ENCODE measurements at places on chromosomes 3 and 15.
A peak's percentile ranks its signal among the peaks of the same experiment; 100 is the strongest.

DNA sequence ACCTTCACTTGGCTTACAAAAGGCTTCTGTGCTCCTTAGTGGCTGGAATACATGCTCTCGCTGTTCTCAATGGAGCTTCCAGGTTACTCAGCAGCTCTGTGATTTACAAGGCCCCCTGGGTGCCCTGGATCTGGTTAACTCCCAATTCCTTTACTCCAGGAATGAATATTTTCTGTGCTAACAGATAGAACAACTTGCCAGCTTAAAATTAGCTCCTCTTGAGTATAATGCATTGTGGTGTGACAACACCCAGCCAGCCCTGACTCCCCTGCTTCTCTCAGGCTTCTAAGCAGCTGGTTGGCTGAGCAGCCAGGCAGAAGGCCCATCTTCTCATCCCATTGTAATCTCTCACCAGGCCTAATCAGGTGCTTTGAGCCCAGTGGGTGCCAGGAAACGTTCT is 246.4 kb downstream of the ALCAM start:
- DNase-seq: no peak

DNA sequence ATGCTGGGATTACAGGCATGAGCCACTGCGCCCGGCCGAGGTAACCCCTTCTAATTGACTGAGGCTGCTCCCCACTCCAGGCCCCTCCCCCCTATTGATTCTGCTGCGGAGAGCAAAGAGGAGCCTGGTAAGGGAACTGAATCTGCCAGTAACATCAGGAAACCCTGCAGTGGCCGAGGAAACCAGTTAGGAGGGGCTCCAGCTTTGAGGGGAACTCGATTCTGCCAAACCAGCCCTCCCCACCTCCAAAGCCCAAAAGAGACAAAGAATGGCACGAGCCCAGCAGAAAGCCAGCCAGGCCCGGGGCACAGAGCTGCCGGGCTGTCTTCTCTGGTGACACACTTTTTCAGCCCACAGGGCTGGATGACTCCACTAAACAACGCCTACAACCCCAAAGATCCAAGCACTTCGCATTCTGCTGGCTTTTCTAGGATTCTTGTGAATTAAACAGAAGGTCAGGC is 15.0 kb upstream of the ACAD9 start:
- no peak for DNase-seq

- no peak for DNase-seq
Observed at GRCh38 chr15:67175643-67176071, 78.8 kb downstream of the AAGAB start.

DNA sequence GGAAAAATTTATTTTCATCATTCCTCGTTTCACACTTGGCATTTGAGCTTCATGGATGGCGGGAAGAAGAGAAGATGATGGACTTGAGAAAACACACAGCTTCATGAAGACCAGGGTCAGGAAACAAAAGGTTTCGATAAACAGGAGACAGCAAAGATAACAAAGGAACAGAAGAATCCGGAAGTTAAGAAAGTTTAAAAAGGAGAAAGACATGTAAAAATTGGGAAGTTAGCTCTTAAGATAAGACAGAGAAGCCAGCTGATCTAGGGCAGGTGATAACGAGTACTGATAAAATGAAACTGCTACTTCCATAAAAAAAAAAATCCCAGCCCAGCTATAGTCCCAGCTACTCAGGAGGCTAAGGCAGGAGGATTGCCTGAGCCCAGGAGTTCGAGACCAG is 23.9 kb downstream of the IL5RA start:
- no peak for DNase-seq

- DNase-seq: no peak
Observed at GRCh38 chr3:151726016-151726415, 7.7 kb upstream of the AADACL2 start.

- DNase-seq: no peak
Observed at GRCh38 chr3:101796077-101796680, 17.2 kb downstream of the NXPE3 start.

- DNase-seq: no peak
Observed at GRCh38 chr15:31297575-31298456, 28.8 kb upstream of the KLF13 start.

- DNase-seq: no peak
Observed at GRCh38 chr3:57952208-57952631, 56.0 kb upstream of the FLNB start.

GRCh38 chr15:65862682-65863081 is 6.6 kb upstream of the RAB11A start:
- no peak for DNase-seq

DNA sequence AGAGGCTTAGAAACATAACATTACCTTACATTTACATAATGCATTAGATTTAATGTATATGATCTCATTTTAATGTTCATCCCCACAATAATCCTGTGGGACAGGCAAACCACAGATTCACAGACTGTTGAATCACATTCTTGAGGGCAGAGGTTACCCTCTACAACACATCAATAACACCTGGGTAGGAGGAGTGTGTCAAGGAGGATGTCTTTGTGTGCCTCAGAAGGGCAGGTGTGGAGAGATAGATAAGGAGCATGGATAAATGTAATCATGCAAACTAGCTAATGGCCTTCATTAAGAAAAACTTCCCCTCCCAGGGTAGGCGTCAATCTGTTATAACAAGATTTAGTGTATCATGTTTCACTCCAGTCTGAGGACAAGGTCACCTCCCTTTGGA is 12.9 kb upstream of the MB21D2 start:
- no peak for DNase-seq

DNA sequence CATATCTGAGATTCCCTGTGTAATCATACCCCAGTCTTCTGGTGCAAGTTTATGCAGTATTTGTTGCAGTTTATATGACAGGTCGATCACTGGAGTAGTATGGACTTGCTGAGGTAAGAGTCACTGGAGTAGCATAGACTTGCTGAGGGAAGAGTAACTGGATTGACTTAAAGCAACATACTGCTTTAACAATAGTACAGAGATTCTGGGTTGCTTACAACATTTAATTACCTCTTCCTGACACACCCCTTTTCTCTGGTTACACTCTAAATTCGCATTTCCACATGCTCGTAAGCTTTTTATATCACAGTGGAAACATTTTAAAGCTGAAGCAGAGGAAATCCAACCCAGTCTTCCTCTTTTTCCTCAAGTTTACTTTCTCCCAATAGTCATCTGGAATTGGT is 11.8 kb downstream of the AAGAB start:
- DNase-seq: no peak

- DNase-seq: no peak
Observed at GRCh38 chr3:162743091-162743490, 1246.5 kb downstream of the OTOL1 start.

DNA sequence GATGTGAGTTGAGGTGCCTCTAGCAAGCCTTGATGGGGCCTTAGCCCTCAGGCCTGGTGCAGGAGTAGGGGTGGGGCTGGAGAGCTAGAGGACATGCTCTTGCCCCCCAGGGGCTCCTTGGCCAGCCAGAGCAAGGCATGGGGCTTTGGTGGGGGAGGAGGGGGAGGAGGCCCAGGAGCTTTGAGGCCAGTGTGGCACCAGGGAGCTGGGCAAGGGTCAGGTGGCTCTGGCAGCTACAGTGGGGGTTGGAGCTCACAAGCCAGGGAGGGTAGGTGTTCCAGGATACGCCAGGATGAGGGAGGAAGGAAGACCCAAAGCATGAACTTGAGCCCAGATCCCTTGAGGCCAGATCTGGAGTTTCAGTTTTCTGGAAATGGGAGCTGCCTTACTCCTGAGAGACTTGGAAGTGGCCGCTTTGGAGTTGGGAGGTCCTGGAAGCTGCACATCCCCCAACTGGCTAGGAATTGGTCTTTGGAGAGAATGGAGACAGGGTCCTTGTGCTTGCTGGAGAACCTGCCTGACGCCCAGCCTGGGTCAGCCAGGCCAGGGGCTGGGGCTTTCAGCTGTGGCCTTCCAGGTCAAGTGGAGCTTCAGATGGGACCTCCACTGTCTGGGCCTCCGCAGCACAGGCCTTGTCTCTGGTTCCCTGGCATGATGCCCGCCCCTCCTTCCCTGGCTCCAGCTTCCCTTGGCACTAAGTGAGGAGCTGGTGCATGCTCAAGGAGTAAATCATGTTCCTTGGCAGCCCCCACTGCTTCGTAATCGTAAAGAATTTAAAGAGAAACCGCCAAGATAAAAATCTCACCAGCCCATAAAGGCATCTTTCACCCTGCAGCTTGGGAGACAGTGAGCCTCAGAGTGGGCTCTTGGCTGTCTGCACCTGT is 8.7 kb downstream of the SEMA3F start:
- DNase-seq: no peak

DNA sequence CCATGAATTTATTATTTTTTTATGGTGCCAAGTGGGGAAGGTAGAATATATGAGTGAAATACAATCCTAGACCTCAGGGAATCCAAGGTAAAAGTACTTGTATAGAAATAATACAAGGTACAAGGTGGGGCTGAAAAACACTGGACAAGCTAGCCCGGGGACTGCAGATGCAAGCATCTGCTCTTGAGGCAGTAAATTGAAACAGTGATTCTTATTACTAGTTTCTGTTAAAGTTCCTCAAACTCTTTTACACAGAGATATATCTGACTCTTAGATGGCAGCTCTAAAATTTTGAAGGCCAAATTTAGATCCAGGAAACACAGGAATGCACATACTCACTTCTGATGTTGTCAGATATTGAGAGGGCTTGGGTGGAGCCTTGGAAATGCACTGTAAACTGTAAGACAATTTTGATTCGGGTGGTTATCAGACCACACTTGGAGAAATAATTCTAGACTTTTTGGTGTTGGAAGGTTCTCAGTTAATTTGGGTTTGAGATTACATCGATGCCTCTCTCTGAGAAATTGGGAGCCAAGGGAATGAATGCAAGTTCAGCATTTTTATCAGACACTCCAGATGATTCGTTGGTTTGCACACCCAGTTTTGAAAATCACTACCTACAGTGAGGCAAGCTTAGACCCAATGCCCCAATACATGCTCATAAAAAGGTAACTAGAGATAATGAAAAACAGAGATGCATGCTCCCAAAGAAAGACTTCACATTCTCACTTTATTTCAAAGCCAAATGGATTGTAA is 7.3 kb downstream of the TP63 start:
- no peak for DNase-seq

DNA sequence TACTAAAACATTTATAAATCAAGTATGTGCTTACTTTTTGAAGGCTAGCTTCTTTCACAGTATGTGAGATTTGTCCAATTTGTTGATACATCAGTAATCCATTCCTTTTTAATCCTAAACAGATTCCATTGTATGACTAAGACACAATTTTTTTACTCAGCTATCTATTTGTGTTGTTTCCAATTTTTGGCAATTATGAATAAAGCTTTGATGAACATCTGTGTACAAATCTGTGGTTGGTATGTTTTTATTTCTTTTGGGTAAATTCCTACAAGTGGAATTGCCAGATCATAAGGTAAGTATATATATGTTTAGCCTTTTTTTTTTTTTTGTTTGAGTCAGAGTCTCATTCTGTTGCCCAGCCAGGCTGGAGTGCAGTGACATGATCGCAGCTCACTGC is 56.2 kb upstream of the VEPH1 start:
- DNase-seq: no peak

DNA sequence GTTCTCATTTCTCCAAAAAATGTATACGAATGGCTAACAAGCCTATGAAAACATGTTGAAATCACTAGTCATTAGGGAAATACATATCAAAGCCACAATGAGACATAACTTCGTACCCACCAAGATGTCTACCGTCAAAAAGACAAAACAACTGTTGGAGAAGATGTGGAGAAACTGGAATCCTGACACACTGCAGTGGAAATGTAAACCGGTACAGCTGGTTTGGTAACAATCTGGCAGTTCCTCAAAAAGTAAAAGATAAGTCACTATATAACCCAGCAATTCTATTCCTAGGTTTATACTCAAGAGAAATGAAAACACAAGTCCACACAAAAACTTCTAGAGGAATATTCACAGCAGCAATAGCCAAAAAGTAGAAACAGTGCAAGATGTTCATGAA is 7.0 kb downstream of the SCAPER start:
- DNase-seq: no peak

DNA sequence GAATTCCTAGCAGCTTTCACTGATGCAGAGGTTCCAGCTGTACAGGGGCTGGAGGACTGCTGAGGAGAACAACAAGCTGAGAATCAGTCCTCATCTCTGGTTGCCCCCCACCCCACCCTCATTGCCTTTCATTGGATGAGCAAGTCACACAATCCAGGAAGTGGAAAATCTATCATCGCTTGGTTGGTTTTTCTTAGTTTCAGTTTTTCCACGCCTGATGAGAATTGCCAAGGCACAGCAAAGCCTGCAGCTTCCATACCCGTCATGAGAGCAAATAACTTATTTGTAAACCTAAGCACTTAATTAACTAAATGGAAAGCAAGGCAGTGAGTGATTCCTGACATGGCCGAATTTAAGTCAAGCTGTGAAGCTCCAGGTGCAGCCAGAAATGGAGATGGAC is 21.4 kb upstream of the LIPC start:
- peak; percentile 13 for DNase-seq

- no peak for DNase-seq
Observed at GRCh38 chr15:70770863-70771262, 7.5 kb upstream of the UACA start.

DNA sequence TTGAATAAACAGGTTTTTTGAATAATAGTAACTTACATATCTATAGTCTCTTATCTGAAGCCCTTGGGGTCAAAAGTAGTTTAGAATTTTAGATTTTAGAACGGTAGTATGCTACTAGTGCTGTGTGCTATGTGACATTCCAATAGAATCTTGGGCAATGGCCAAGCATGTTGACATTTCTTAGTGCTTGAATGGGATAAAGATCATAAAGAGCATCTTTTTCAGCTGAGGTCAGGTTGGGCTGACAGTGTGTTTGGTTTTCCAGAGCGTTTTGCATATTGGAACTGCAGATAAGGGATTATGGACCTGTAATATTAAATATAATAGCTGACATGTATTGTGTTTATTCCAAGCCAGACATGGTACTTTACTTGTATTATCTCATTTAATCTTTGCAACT is 32.1 kb downstream of the CNTN4 start:
- DNase-seq: no peak

DNA sequence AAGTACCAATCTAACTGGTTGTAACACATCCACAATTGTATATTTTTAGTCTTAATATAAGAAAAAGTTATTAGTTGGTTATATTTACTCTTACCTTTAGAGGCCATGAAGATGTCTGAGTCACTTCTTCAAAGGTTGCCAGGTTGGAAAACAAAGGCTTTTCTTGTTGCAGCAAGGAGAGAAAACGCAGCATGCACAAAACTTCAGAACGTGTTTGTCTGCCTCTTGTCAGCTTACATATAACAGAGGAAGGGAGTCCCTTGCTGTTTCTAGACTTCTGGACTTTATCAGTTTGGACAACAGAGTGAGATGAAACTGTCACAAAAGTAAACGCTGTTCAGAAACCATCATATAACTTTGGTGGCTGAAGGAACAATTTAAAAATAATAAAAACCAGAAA is at the start of gene PLSCR5:
PLSCR5 (minus strand) TSS at position 241 of the 400 bp plus-strand sequence; CDS start at position 107, 134 bp downstream.
- no peak for DNase-seq

DNA sequence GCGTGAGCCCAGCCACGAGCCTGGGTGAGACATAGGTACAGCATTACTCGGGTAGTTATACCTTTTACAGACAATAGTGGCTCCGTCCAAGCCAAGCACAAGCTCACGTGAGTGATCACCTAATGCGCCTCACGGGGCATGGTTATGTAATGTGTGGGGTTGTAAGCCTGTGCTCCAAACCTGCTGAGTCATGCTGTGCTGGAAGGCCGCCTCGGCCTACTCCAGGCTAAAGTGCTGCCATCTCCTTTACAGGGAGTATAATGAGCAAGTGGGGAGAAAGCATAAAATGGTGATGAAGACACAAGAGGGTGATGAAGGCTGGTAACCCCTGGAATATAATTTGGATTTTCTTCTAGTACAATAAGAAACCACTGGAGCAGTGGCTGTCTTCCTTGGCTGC is 175.8 kb upstream of the STT3B start:
- no peak for DNase-seq
